Trophoblast cell (in vitro differentiated cells and primary cell): ENCODE measurements at places on chromosomes 5 and 9.

- H3K4me3 ChIP-seq: no peak overlapping the region
- no peaks in the 10 kb centered on the region for H3K36me3 ChIP-seq
- no peak overlapping the region for H3K27ac ChIP-seq
- peaks cover 17% of the 10 kb centered on the region for H3K4me1 ChIP-seq
- DNase-seq: no peak
Measured at GRCh38 chr5:81795666-81796065, 44.8 kb upstream of the SSBP2 start.

DNA sequence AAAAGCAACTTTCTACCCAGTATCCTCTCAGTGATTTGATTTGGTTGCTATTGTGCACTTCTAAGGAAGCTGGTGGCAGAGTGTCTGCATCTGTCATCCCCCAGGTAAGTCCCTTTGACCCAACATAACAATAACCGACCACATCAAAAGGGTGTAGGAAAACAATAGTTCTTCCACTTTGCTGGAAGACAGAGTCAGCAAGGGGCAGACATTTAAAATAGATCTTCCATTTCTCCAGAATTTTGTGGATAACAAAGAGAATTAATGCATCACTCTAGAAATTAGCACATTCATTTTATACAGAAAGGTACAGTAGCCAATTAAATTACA is 177.5 kb downstream of the EBF1 start:
- no peaks in the 10 kb centered on the region for H3K27me3 ChIP-seq
- no peak overlapping the region for H3K4me3 ChIP-seq
- H3K36me3 ChIP-seq: no peaks in the 10 kb centered on the region

DNA sequence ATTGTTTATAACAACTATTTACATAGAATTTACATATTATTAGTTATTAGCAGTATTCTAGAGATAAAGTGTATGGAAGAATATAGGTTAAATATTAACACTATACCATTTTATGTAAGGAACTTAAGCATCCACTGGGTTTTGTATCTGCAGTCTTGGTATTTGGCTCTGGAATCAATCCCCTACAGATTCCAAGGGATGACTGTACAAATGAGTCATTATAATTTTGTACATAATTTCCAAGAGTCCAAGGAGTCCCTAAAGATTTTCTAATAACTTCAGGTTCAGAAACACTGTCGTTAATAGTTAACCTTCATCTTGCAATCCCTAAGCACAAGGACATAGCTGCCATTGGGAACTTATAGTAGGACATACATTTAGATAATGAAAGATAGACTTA is 254.8 kb upstream of the PDE4D start:
- H3K27ac ChIP-seq: no peak overlapping the region
- no peak overlapping the region for H3K4me3 ChIP-seq
- no peaks in the 10 kb centered on the region for H3K36me3 ChIP-seq
- DNase-seq: no peak

DNA sequence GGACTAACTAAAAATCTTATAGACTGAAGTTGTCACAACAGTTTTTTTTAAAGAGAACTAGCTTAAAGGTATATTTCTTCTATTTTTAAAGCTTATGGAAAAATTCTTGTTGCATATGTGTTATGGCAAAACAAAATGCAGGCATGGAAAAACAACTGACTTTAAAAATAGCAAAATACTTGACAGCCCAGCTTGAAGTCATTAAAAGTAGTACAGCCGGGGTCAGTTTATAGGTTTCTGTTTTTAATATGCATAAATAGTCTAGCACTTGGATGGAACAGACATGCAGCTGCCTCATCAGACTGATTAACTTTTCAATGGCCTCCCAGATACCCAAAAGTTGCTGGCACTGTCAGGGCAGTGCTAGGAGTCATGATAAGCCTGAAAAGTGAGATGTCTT is 22.3 kb upstream of the ARL15 start:
- H3K4me3 ChIP-seq: no peak overlapping the region
- H3K36me3 ChIP-seq: no peaks in the 10 kb centered on the region
- no peak overlapping the region for H3K27ac ChIP-seq
- peaks cover 8% of the 10 kb centered on the region for H3K4me1 ChIP-seq

GRCh38 chr5:157933005-157933404 is 74.1 kb upstream of the CLINT1 start:
- DNase-seq: peak; percentile 93
- H3K36me3 ChIP-seq: no peaks in the 10 kb centered on the region
- no peaks in the 10 kb centered on the region for H3K4me1 ChIP-seq
- no peak overlapping the region for H3K27ac ChIP-seq
- no peak overlapping the region for H3K4me3 ChIP-seq

- no peak for DNase-seq
- H3K4me3 ChIP-seq: no peak overlapping the region
- no peaks in the 10 kb centered on the region for H3K36me3 ChIP-seq
- no peak overlapping the region for H3K27ac ChIP-seq
Measured at GRCh38 chr5:6403416-6403815, 25.1 kb upstream of the MED10 start.

DNA sequence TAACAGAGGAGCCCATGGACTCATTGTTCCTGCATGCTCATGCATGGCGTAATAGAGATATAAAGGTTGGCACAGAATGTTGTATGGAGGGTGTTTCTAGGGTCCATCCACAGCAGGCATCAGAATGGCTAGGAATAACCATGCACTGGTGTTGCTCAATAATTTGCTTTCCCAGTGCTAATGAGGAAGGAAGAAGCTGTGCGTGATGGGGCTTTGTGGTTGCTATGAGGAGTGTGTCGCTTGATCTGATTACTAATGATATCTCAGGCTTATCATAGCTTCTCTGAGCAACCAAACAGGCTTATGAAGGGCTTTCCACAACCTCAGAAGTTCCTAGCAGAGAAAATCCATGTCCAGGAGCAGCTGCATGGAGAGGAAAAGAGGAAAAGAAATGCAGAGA is 151.3 kb upstream of the TRPC7 start:
- H3K4me1 ChIP-seq: peaks cover 11% of the 10 kb centered on the region
- H3K36me3 ChIP-seq: no peaks in the 10 kb centered on the region
- no peaks in the 10 kb centered on the region for H3K27me3 ChIP-seq
- no peak overlapping the region for H3K27ac ChIP-seq
- no peak for DNase-seq

- H3K4me3 ChIP-seq: no peak overlapping the region
- no peak for DNase-seq
- no peaks in the 10 kb centered on the region for H3K27me3 ChIP-seq
- no peaks in the 10 kb centered on the region for H3K4me1 ChIP-seq
- H3K27ac ChIP-seq: no peak overlapping the region
- H3K36me3 ChIP-seq: peaks cover 2% of the 10 kb centered on the region
Measured at GRCh38 chr9:75120686-75121085, 32.4 kb downstream of the OSTF1 start.

DNA sequence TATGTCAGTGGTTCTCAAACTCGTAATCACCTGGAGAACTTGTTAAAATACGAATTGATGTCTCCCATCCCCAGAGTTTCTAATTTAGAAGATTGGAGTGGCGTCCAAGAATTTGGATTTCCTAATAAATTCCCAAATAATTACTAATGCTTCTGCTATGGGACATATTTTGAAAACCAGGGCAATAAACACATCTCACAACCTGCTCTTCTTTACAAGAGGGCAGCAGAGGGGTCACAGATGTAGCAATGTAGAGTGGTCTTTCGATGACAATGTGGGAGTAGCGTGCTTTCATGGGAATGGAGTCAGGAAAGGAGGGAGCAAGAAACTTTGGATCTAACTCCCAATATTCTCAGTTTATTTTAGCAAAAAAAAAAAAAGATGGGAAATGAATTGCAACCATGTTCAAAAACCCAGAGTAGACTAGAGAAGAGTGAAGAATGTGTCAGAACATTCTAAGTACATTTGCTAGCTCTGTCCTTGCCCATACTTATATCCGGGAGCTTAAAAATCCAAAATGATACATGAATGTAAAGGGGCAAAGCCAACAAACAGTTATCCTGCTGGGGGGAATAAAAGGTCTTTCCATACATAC is 33.8 kb upstream of the ALDH1A1 start:
- H3K4me3 ChIP-seq: no peak overlapping the region
- no peaks in the 10 kb centered on the region for H3K27me3 ChIP-seq
- H3K4me1 ChIP-seq: no peaks in the 10 kb centered on the region
- no peak for DNase-seq
- H3K27ac ChIP-seq: no peak overlapping the region
- H3K36me3 ChIP-seq: no peaks in the 10 kb centered on the region

- no peak overlapping the region for H3K27ac ChIP-seq
- H3K4me3 ChIP-seq: no peak overlapping the region
- peak; percentile 58 for DNase-seq
- no peaks in the 10 kb centered on the region for H3K36me3 ChIP-seq
- no peaks in the 10 kb centered on the region for H3K4me1 ChIP-seq
Measured at GRCh38 chr9:126773004-126773607, 31.7 kb upstream of the ZBTB43 start.

DNA sequence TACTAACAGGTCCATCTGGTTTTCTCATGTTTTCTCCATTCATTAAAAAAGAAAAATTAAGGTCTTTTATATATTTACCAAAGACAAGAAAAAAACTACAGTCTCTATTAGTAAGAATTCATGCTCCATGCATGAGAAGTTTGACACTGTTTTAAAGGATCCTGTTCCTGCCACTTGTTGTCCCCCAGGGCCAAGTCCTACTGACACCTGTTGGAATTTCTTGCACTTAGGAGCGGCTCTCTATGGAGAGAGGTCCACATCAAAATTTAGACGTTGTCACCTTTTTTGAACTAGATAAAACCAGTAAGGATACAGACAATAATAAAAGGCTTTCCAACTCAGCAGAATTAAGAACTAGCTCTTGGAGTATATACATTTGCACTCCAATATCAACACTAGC is 42.3 kb downstream of the PWWP2A start:
- no peak overlapping the region for H3K4me3 ChIP-seq
- no peak overlapping the region for H3K27ac ChIP-seq
- H3K27me3 ChIP-seq: no peaks in the 10 kb centered on the region
- H3K4me1 ChIP-seq: no peaks in the 10 kb centered on the region
- no peak for DNase-seq

DNA sequence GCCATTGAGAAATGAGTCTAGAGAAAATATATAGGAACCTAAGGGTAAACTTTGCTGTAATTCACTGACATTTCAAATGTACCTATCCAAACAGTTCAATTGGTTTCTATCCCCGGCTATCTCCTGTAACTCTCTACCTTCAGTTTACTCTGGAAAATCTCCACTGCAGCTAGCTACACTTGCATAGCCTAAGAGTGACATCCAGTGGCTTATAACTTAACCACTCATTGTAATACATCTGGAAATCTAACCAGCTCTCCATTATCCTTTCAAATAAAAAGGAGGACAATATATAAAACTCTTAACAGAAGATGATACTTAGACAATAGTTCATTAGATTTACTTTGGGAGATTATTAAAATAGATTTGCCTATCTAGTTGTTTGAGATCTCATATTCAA is 35.3 kb upstream of the SPDL1 start:
- H3K36me3 ChIP-seq: no peaks in the 10 kb centered on the region
- H3K27ac ChIP-seq: no peak overlapping the region
- no peak overlapping the region for H3K4me3 ChIP-seq
- peak; percentile 31 for DNase-seq
- no peaks in the 10 kb centered on the region for H3K27me3 ChIP-seq

- H3K36me3 ChIP-seq: no peaks in the 10 kb centered on the region
- no peak overlapping the region for H3K27ac ChIP-seq
- no peak for DNase-seq
- no peaks in the 10 kb centered on the region for H3K4me1 ChIP-seq
- H3K27me3 ChIP-seq: no peaks in the 10 kb centered on the region
Measured at GRCh38 chr9:112366591-112366990, 13.3 kb upstream of the HSDL2 start.

DNA sequence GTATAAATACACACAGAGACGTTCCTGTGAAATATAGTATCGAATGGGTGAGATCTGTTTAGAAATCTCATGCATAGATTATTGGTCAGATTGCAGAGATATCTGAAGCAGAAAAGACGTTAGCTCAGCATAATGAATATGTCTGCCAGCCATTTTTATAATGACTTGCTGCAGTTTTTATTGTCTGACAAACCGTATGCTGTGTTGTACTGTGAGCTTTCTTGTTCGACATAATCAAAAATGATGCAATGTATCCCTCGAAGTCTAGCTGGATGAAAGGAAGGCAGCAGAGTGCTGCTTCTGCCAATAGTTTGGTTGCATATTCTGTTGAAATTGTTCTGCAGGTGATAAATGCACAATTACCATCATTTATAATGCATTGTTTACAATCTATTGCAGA is 514.9 kb upstream of the ARRDC3 start:
- no peak overlapping the region for H3K4me3 ChIP-seq
- no peaks in the 10 kb centered on the region for H3K4me1 ChIP-seq
- no peaks in the 10 kb centered on the region for H3K27me3 ChIP-seq
- DNase-seq: no peak

GRCh38 chr5:170882345-170882744 is 20.5 kb downstream of the RANBP17 start:
- no peak overlapping the region for H3K27ac ChIP-seq
- H3K4me3 ChIP-seq: no peak overlapping the region
- H3K36me3 ChIP-seq: peaks cover 2% of the 10 kb centered on the region
- no peaks in the 10 kb centered on the region for H3K27me3 ChIP-seq
- DNase-seq: no peak

- no peak for DNase-seq
- no peak overlapping the region for H3K27ac ChIP-seq
- no peaks in the 10 kb centered on the region for H3K36me3 ChIP-seq
- H3K27me3 ChIP-seq: no peaks in the 10 kb centered on the region
- peak overlapping the region; percentile 65 for H3K4me3 ChIP-seq
Measured at GRCh38 chr9:127876764-127877562, 512 bp downstream of the AK1 start.

DNA sequence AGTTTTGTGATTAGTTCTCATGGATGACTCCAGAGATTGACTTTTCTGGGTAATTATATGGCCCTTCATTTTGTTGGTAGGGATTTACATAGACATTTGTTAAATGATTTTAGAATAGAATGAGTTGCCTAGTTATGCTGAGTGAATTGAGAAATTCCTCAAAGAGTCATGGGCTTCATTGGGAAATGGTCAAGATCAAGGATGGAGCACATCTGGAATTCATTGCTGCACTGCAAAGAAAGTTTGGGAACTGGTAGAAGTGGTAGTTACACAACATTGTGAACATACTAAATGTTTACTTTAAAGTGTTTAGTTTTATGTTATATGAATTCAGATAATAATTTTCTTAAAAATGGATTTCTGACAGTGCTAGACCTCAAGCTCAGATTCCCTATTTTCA is 46.5 kb downstream of the PIP5K1B start:
- no peak overlapping the region for H3K27ac ChIP-seq
- no peaks in the 10 kb centered on the region for H3K36me3 ChIP-seq
- no peak overlapping the region for H3K4me3 ChIP-seq
- H3K4me1 ChIP-seq: peaks cover 6% of the 10 kb centered on the region
- no peaks in the 10 kb centered on the region for H3K27me3 ChIP-seq

- peaks cover 2% of the 10 kb centered on the region for H3K4me1 ChIP-seq
- H3K4me3 ChIP-seq: no peak overlapping the region
- no peaks in the 10 kb centered on the region for H3K36me3 ChIP-seq
Measured at GRCh38 chr5:16540421-16540820, 74.8 kb upstream of the ZNF622 start.

GRCh38 chr5:61438298-61438970 is 106.4 kb downstream of the ZSWIM6 start:
- no peak overlapping the region for H3K4me3 ChIP-seq
- H3K27ac ChIP-seq: no peak overlapping the region
- no peaks in the 10 kb centered on the region for H3K36me3 ChIP-seq
- no peak for DNase-seq
- H3K4me1 ChIP-seq: no peaks in the 10 kb centered on the region

GRCh38 chr5:179124273-179124852 is 64.2 kb downstream of the ZNF354C start:
- no peak for DNase-seq
- H3K36me3 ChIP-seq: peaks cover 53% of the 10 kb centered on the region
- H3K27me3 ChIP-seq: no peaks in the 10 kb centered on the region
- H3K4me1 ChIP-seq: no peaks in the 10 kb centered on the region
- H3K4me3 ChIP-seq: no peak overlapping the region

GRCh38 chr5:55634209-55634805 is 77.8 kb downstream of the SLC38A9 start:
- no peak for DNase-seq
- no peak overlapping the region for H3K4me3 ChIP-seq
- H3K36me3 ChIP-seq: no peaks in the 10 kb centered on the region
- H3K27ac ChIP-seq: no peak overlapping the region
